Daoy (cell line): ENCODE measurements at places on chromosomes 16 and 17.

DNA sequence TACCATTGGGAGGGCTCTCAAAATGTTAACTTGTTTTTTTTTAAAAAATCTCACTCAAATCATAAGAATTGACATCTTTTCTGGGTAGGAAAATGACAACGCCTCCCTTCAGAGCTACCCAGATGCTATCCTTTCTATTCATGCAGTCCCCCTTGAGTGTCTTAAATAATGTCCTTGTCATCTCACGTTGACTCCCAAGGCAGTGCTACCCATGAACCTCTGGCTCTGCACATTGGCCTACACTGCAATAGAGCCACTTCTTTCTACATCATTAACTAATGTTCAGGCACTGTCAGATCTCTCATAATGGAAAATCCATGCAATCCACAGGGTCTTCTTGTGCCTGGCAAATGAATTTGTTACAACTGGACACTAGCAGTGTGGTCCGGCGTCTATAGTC lies 569.8 kb upstream of the ZFHX3 start:
- DNase-seq = no peak

- DNase-seq = peak; percentile 21
These were observed 100.7 kb downstream of the CYLD start for GRCh38 chr16:50842589-50842988.

- peak; percentile 89 for DNase-seq
These were observed 53.4 kb downstream of the MFSD11 start for GRCh38 chr17:76791053-76791980.

DNA sequence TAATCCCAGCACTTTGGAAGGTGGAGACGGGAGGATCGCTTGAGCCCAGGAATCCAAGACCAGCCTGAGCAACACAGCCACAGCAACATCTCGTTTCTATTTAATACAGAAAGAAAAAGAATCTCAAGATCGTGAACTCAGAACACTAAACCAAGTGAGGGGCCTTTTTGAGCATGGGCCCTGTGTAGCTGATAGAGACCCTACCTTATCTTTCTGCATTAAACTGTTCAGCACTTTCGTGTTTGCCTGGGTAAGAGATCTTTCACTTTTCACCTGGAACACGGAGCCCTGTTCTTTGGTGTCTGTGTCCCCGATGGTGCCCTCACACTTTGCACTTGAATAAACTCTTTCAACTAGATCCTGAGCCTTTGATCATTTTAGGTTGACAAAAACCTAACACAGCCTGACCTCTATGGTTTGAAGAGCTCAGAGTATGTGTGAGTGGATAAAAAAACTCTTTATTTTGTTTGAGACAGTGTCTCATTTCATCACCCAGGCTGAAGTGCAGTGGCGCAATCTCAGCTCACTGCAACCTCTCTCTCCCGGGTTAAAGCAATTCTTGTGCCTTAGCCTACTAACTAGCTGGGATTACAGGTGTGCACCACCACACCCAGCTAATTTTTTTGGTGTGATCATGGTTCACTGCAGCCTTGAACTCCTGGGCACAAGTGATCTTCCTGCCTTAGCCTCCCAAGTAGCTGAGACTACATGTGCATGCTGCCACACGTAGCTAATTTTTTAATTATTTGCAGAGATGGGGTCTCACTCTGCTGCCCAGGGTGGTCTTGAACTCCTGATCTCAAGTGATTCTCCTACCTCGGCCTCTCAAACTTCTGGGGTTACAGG lies 83.8 kb upstream of the GRIN2A start:
- DNase-seq = no peak

DNA sequence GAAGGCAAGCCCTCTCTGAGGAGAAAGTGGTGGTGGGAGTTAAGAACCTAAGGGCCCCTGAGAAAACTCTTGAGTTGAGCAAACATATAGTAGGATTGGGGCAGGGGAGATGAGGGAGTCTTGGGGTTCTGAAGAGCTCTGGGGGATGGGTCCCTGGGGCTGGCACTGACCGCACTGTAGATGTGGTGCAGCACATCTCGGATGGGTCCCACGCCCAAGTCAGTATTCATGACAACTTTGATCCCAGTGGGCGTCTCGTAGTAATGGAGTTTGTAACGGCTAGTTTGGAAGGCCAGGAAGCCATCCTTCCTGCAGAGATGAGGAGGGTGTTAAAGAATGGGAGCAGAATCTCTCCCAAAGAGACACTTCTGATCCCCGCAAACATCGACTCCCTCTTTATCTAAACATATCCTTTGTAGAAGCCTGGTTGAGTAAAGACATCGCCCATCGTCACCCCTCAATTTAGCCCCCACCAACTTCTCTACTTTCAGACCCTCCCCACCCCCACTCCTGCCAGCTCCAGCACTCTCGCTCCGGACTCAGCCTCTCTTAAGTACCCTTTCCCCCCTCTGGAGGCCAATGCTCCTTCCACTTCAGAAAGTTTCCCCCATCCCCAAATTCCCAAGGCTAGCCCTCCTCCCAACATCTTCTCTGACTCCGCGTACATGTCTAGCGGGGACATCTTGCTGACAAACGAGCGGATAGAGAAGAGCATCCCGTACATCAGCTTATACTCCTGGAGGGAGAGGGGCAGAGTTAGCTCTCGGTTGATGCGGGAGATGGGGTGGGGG lies 710 bp downstream of the TRAPPC1 start:
- no peak for DNase-seq

- no peak for DNase-seq
These were observed 1.1 kb upstream of the GNAO1 start for GRCh38 chr16:56190048-56190676.

GRCh38 chr16:57701759-57702371 lies 7.3 kb downstream of the DRC7 start:
- DNase-seq = no peak

- DNase-seq = no peak
These were observed 39.9 kb downstream of the BAIAP2 start for GRCh38 chr17:81074875-81075274.

- peak; percentile 67 for DNase-seq
These were observed 18.7 kb downstream of the SREBF1 start for GRCh38 chr17:17818088-17818526.

- DNase-seq = peak; percentile 74
These were observed 20.4 kb upstream of the BEAN1 start for GRCh38 chr16:66406534-66407221.

- DNase-seq = no peak
These were observed 68.7 kb downstream of the HIC1 start for GRCh38 chr17:2123375-2124251.

DNA sequence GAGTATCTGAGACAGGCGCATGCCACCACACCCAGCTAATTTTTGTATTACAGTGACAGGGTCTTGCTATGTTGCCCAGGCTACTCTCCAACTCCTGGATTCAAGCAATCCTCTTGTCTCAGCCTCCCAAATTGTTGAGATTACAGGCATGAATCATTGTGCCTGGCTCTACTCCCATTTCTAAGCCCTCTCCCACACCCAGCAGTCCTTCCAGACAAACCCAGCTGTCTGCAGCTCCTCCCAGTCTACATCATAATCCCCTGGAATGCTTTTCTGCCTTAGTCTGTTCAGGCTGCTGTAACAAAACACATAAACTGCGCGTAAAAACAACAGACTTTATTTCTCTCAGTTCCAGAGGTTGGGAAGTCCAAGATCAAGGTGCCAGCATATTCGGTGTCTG lies 144.5 kb downstream of the GRIN2A start:
- DNase-seq = peak; percentile 60

- no peak for DNase-seq
These were observed 134.2 kb downstream of the ABCA8 start for GRCh38 chr17:68820825-68821481.

- DNase-seq = peak; percentile 53
These were observed 1.1 kb upstream of the CRHR1 start for GRCh38 chr17:45782889-45783592.

DNA sequence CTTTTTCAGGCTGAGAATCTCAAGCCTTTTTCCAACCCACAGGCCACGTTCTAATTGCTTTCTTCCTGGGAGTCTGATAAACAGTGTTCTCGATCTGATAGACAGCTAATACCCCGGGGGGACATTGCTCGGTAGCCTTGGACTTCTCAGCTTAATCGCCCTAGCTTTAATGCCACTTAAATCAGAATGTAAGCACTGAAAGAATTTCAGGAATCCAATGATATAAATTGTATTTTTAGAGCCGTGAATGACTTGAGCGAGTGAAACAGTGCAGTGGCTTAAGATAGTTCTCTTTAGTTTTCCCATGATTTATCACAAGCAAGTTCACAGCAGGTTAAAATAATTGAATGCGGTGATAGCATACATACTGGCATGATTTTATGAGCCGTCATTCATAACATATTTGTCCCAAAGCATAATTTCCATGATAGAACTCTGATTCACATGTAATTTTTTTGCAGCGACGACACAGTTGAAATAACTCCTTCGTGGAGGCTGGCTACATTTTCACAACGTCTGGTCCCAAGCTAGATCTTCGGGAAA lies 116.1 kb upstream of the MYOCD start:
- peak; percentile 59 for DNase-seq

DNA sequence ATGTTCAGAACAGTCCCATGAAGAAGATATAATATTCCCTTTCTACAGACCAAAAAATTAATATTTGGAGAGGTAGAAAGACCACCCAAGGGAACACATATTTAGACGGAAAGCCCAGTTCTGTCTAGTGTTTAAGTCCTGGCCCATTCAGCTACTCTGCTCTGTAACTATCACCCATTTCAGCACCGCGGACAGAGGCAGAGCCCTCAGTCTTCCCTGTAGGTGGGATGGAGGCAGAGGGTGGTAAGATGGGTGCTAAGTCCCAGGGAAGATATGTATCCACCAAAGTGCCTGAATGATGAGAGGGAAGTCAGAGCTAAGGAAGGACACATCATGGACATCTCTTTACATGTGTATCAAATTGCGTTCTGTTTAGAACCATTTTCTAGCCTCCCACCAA lies 27.8 kb upstream of the C16orf78 start:
- no peak for DNase-seq

- DNase-seq = no peak
These were observed 6.3 kb downstream of the GNPTG start for GRCh38 chr16:1357906-1358566.

DNA sequence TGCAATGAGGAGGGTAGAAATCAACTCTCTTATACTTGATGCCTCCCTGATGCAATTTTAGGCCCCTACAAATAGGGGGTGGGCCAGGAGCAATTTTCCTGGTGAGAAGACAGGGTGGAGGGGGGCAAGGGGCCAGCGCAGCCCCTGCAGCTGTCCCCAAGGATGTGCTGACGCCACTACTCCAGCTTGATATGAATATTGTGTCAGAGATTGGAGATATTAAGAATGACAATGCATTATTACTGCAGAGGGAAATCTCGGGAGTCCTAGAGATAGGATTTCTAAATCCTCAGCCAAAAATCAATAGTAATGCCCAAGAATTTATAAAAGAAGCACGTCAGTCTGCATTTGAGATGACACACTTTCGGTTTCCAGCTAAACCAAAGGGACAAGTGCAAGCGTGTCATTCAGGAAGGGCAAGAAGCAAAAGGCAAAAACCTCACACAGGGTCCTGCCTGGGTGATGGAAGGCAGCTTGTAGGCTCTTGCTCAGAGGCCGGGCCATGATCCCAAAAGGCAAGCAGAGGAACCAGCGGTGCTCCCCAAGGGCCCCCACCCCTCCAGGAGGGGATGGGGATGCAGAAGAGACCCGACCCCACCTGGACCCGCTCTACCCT lies 178.8 kb downstream of the C16orf78 start:
- no peak for DNase-seq

- DNase-seq = no peak
These were observed 12.3 kb downstream of the CES1 start for GRCh38 chr16:55820615-55821014.

DNA sequence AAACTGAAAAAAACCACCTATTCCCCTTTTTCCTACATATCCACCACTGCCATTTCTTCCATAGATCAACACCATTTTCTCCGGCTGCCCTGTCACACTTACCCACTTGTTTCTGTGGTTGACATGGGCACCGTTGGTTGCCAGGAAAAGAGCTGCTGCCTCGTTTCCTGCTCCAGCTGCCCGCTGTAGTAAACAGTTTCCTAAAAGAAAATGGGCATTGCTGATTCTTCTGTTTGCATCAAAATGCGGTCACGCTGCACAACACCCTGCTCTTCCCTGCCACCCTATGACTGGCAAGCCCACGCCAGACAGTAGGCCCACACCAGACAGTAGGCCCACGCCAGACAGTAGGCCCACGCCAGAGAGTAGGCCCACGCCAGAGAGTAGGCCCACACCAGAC lies 46.3 kb downstream of the CYB5D2 start:
- no peak for DNase-seq

DNA sequence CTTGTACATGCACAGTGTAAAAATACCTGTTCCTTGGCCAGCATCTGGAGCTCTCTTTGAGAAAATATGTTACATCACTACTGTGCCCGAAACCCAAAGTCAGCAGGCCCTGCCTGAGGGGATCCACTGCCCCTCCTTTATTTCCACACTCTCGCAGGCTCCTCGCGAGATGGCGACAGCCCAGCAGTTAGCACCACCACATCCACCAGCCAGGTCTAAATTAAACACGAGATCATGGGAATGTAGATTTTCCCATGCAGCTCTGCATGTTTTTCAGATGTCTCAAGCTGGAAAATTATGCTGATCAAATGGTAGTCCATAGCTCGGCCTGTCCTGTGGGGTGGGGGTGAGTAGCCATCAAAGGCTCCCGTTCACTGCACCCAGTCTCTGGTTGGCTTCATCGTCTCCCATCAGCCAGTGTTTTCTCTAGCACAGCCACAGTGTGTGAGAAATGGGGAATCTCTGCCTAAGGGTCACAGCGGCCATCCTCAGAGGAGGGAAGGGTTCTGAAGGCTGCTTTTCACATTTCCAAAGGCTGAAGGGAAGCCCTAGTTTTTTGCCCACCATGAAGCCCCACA lies 34.7 kb downstream of the EPN2 start:
- no peak for DNase-seq

GRCh38 chr17:62119373-62119772 lies 54.3 kb upstream of the MED13 start:
- DNase-seq = no peak

DNA sequence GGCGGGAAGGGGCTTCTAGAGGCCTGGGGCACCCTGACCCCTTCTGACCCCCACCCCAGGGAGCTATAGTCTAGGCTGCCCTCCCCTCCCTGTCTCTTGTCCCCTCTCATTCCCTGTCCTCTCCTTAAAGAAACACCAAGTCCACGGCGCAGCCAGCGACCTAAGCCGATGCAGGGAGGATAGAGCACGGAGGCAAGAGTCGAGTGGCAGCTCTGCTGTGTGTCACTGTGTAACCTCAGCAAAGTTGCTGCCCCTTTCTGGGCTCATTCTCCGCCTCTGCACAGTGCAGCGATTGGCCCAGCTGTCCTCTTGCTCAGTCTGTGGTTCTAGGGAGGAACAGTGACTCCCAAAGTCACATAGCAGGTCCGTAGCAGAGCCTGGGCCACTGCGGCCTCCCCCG lies 36.5 kb upstream of the SBK1 start:
- no peak for DNase-seq

- DNase-seq = no peak
These were observed 188.2 kb upstream of the ANKFN1 start for GRCh38 chr17:55965051-55965450.

DNA sequence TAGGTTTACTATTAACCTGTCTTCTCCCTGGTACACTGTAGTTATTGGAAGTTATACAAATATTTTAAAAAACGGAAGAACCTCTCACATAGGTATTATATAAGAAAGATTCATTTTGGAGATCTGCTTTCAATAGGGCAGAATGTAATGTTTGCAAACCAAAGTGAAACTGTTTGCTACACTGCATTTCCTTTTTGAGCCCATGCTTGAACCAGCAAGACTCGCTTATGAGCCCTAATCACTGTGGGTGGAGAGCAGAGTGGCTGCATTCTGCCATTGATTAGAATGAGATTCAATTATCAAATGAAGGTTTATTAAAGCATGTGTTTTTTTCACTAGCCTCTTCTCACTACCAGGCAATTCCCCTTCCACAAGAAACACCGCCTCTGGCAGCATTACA lies 589.7 kb downstream of the CDH11 start:
- DNase-seq = no peak
